ENCODE measurements at places on chromosomes 2 and 18.

- DNase-seq: no peak
Measured at GRCh38 chr2:102455061-102455670, 17.9 kb upstream of the SLC9A4 start.

DNA sequence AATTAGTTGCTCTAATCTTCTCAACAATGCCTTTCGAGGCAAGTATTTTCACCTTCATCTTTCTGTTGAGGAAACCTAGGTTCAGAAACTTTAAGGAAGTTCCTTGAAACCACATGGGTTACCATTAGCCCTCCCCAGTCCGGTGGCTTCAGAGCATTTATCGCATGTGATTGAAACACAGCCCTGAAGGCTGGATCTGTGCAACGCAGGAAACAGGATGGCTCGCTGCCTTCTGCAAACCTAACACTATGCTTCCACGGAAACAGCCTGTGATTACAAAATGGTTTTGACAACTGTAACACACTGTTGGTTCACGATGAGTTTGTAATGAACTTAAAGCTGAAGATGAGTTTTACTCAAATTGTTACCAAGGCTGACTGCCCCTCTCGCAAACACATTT lies 68.5 kb downstream of the EPB41L3 start:
- DNase-seq: no peak

DNA sequence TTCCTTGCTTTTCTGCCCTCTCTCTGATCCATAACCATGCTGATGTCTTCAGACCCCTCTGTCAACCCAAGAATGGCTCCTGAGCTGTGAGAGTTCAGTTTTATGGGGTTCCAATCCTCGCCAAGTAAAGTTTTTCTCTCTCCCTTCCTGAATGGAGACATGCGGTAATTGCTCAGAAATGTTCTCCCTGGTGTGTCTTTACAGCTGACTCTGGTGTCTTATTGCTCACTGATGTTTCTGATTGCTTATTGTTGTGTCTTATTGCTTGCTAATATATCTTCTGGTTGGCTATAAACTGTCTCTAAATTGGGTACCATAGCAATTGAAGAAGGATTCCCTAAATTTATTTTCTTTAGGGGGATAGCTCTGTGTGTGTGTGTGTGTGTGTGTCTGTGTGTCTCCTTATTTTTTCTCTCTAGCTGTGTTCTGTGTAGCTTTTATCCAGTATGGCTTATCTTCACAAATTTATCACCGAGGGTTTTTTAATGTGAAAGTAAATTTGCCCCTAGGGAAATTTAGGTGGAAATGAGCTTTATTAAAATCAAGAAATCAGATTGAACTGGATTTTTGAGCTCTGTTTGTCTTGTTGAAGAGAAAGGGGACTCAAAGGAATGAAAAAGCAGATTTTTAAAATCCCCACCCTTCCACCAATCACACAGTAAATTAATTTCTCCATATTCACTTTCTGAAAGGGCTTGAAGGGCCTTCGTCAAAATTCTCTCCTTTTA lies 19.5 kb downstream of the MGAT5 start:
- DNase-seq: no peak

GRCh38 chr2:179297927-179298326 lies 33.3 kb upstream of the SESTD1 start:
- no peak for DNase-seq

DNA sequence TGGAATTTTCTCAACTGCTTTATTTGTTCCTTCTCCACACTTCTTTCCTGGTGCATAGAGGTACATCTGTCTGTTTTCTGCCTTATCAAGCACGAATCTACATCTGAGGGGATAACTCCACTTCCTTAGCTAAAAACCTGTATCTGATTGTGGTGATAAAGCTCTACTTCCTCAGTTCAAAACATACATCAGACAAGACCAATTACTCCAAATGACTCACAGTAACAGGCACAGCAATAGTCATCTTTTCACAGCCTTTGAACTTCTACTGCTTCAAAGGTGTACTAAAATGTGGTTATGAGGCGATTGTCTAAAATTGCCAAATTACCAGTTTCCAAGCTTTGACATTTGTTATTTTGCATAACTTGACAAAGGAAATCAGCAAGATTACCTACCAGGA lies 803.6 kb upstream of the ZEB2 start:
- DNase-seq: no peak

DNA sequence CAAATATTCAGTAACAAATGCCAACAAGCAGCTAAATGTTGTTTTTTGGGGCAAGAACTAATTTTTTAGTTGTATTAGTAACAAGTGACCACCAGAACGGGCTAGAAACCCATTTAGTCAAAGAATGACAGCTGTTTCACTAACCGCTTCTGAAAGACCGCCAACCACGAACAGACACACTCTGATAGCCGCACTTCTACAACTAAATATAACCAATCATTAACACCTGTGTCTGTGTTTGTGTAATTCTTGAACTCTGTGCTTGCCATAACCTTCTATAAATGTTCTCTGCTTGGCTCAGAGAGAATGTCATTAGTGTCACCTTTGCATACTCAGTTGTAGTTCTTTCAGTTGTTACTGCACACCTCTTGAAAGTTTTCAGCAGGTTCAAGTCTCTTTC lies 526.3 kb upstream of the LRRTM1 start:
- no peak for DNase-seq

DNA sequence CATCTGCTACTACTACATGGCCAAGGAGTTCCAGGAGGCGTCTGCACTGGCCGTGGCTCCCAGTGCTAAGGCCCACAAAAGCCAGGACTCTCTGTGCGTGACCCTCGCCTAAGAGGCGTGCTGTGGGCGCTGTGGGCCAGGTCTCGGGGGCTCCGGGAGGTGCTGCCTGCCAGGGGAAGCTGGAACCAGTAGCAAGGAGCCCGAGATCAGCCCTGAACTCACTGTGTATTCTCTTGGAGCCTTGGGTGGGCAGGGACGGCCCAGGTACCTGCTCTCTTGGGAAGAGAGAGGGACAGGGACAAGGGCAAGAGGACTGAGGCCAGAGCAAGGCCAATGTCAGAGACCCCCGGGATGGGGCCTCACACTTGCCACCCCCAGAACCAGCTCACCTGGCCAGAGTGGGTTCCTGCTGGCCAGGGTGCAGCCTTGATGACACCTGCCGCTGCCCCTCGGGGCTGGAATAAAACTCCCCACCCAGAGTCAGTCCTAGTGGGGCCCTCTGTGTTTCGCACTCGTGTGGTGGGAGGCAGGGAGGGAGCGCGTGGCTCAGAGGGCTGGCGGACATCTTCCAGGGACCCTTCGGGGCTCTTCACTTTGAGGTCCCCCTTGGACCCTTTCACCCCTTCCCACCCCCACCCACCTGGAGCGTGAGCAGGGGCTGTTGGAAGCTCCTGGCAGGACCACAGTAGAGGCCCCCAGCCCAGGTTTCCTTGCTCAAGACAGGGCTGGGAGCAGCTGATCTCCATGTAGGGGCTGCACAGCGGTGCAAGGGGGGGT lies 5.7 kb downstream of the GPR35 start:
- DNase-seq: no peak
